Stimulated activated effector memory CD8-positive, alpha-beta T cell treated with anti-CD3 and anti-CD28 coated beads, Interleukin-12 subunit alpha, Interleukin-12 subunit beta, amount 100 ng/mL, for 72 hours (primary cell): ENCODE measurements at places on chromosomes 3 and 15.

DNA sequence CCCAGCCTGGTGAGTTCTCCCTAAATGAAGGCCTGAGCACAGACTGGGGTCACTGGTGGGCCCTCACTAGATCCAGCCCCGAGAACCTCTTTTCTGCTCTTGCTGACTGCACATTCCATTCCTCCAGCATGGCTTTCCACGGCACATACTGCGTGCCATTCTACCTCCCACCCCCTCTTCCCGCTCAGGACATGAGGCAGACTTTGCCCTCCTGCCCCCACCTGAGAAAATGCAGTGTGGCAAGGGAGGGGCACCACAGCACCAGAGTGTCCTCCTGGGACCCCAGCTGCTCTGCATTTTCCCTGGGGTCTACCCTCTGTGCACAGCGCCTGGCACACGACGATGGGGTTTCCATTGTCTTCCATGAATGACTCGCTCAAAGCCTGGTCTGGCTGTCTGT lies 6.1 kb upstream of the SLCO2A1 start:
- DNase-seq, result no peak

GRCh38 chr15:38130740-38131498 lies 121.7 kb upstream of the SPRED1 start:
- DNase-seq, result no peak

DNA sequence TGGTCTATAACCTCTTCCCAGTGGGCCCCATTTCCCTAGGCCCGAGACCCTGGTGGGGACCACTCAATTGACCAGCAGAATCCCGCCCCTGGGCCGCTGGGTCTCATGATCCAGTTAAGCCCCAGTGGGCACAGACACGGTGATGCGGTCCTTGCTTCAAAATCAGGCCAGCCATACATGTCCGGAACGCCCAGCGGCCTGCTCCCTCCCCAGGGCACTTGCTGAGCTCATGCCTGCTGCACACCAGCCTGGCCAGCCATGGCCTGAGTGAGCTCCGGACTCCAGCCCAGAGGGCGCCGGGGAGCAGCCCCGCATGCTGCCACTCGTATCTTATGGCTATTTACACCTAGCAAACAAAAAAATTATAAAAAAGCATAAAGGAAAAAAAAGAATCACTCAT lies 34.4 kb upstream of the IQSEC1 start:
- no peak for DNase-seq

- no peak for DNase-seq
These were observed 352.0 kb upstream of the COL8A1 start for GRCh38 chr3:99286266-99286845.

- no peak for DNase-seq
These were observed 17.9 kb downstream of the SLC35A5 start for GRCh38 chr3:112579697-112580096.

DNA sequence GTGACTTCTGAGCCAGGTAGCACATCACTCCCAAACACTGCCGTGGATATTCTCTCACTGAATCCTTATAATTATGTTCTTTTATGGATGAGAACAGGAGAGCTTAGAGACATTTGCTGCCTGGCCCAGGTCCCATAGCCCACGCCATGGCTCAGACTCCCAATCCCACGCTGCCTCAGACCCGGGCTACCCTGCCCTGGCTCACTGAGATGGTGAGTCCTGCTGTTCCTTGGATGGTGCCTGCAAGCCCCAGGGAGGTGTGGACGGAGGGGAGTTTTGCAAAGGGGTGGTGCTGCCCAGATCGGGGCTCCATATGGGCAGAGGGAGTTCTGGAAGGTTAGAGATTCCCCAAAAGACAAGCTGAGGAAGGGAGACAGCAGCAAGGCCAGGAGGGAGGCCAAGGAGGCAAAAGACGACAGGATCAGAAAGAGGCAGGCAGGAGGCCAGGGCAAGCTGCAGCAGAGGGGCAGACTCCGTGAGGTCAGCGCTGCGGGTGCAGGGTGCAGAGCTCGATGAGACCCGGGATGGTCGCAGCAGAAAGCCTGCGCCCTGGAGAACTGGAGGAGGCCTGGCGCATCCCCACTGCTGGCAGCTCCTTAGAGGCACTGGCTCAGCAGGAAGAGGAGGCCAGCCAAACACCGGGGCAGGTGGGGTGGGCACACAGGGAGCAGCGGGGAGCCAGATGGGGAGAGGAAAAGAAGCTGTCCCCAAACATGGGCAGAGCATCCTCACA lies 95.7 kb upstream of the ALDH1A3 start:
- DNase-seq, result no peak

- no peak for DNase-seq
These were observed 17.4 kb downstream of the ATP11B start for GRCh38 chr3:182810574-182811268.

DNA sequence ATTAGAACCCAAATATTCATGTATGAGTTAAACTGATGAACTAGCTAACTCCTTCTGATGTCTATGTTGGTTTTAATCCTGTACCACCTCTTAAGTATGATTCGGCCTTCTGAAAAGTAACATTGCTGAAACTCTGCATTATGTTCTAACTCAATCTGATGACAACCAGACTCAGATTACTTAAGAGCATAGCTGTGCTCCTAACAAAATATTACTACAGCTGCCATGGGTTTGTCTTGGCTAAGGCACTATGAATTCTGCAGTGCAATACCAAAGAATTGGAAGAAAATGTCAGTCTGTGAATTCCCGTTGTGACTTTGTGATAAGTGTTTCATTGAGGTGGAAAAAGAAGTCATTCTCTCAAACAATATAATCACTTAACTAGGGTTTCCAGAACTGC lies 224.4 kb downstream of the ZMAT3 start:
- no peak for DNase-seq

DNA sequence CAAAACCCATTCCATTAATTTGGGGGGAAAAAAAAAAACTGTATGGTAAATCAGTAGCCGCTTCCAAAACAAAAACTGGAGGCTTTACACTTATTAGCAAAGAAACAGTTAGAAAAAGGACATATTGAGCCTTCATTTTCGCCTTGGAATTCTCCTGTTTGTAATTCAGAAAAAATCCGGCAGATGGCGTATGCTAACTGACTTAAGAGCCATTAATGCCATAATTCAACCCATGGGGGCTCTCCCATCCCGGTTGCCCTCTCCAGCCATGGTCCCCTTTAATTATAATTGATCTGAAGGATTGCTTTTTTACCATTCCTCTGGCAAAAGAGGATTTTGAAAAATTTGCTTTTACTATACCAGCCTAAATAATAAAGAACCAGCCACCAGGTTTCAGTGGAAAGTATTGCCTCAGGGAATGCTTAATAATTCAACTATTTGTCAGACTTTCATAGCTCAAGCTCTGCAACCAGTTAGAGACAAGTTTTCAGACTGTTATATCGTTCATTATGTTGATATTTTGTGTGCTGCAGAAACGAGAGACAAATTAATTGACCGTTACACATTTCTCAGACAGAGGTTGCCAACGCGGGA lies 9.4 kb upstream of the RPL24 start:
- DNase-seq, result peak; percentile 40

DNA sequence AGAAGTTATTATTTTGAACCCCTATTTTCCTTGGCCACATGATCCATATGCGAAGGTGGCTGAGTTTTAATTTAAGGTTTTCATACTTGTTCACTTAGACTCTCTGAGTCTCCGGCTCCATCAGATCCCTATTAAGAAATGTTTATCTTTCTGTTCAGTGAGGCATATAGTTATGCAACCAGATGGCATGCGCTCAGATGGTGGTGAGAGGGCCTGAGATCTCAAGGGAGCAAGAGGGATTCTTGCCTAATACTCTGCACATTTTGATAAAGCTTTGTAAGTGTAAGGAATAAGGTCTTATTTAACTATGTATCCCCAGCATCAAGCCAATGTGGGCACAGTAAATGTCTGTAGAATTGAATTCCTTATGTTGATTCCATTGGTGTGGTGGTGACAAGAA lies 78.9 kb upstream of the DPH6 start:
- DNase-seq, result no peak

GRCh38 chr15:25175789-25176615 lies 221.2 kb downstream of the SNRPN start:
- peak; percentile 20 for DNase-seq

GRCh38 chr3:178525251-178525650 lies 11.0 kb upstream of the KCNMB2 start:
- DNase-seq, result no peak

GRCh38 chr15:70379134-70379533 lies 281.4 kb upstream of the TLE3 start:
- no peak for DNase-seq

- DNase-seq, result no peak
These were observed 269.4 kb upstream of the ARRDC4 start for GRCh38 chr15:97691078-97691477.

- no peak for DNase-seq
These were observed 27.8 kb upstream of the ARHGEF3 start for GRCh38 chr3:56829533-56829932.

- no peak for DNase-seq
These were observed 29.8 kb downstream of the HGD start for GRCh38 chr3:120652281-120652680.

GRCh38 chr3:48687220-48687678 lies 1.5 kb upstream of the NCKIPSD start:
- peak; percentile 48 for DNase-seq

DNA sequence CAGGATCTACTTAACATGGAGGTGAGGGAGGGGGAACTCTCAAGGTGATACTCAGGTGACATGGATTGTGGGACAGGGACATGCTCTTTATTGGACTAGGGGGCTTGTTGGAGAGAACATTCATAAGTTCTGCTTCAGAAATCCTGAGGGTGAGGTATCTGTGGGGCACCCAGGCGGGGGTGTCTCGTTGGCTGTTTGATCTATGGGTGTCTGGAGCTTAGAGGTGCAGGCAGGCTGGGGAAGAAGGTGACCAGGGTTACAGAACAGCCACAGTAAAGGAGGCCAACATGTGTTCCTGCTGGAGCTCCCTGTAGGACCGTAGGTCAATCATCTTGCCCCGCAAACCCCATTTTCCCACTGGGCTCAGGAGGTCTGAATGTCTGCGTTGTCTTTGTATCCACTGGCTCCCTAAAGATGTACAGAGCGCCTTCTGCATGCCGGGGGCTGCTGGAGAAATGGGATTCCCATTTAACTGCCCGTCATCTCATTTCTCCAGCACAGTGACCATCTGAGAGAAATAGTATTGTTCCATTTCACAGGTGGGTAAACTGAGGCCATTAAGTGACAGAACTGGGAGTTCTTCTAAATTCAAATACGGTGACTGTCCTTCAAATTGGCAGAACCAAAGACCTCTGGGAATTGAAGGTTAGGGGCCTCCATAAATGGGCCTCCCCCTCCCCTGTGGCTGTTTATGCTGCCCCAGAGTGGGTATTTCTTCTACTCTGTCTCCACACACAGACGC lies 40.3 kb upstream of the TSEN2 start:
- DNase-seq, result no peak

- DNase-seq, result no peak
These were observed 200.0 kb upstream of the TOPAZ1 start for GRCh38 chr3:44041726-44042125.

GRCh38 chr15:83626171-83626802 lies 27.6 kb upstream of the ADAMTSL3 start:
- no peak for DNase-seq

DNA sequence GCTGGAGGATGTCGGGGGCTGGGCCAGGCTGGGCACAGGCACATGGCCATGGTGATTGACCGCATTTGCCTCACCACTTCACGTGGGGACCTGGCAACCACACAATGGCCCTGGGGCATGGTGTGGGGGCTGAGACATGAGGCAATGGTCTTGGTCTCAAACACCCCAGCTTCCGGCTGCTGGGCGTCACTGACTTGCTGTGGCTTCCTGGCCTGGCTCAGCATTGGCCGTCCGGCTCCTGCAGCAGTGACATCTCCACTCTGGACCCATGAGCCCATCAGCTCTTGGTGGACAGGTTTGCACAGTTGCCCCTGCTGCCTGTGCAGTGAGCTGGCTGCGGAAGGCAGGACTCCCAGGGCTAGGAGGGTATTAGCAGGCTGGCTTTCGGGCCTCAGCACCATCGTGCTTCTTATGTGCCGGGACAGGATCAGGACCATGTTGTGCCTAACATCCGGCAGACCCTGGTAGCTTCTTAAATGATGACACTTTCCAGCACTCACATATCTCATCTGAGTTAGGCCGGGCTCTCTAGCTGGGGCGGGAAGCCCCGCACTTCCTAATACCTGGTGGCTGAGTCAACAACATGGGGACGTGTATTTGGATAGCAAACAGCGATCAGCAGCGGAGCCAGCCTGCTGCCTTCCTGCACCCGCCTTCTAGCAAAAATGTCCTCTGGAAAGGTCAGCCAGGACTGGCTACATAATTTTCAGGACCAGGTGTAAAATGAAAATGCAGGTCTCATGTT lies 34.1 kb downstream of the ZNF710 start:
- DNase-seq, result no peak

DNA sequence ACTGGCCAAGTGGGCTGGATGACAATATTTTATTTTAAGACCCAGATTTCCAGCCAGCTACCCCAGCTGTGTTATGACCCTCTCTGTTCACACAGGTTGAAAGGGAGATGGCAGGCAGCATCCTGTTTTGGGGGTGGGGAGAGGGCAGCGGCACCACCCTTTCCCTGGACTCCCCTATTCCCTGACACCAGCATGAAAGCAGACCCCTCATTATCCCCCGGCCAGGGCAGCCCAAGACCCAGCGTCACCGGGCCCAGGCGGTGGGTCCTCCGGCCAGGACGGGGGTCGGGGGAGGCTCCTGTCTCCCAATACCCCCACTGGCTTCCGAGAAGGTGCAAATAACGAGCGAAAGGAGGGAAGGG lies 127.6 kb upstream of the MEF2A start:
- DNase-seq, result no peak

GRCh38 chr3:152583963-152584362 lies 251.0 kb upstream of the P2RY1 start:
- no peak for DNase-seq

GRCh38 chr15:99059010-99059981 lies 45.6 kb upstream of the SYNM start:
- peak; percentile 66 for DNase-seq

DNA sequence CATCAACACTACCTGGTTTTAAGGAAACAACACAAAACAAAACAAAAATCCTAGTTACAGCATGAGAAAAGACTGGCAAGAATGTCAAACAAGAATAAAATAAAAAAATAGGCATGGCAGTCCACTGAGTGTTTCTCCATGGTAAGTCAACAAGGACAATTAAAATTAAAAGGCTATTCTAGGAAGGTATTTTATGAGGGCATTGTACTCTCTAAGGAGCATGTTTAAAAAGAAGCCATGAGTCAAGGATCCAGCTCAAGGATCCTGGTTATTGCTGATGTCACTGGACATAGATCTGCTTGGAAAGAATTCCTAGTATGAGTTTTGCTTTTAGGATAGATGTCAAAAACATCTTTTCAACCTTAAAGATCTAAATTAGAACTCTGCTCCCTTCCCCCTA lies 106.7 kb downstream of the MYO5A start:
- no peak for DNase-seq

GRCh38 chr3:192881159-192881786 lies 36.4 kb downstream of the MB21D2 start:
- no peak for DNase-seq
